ENCODE measurements at places on chromosomes 11 and 22.

GRCh38 chr22:39703091-39703490, 132.5 kb downstream of the CACNA1I start:
- DNase-seq, result no peak

GRCh38 chr11:118533769-118534729, 3.1 kb downstream of the TMEM25 start:
- DNase-seq, result no peak

DNA sequence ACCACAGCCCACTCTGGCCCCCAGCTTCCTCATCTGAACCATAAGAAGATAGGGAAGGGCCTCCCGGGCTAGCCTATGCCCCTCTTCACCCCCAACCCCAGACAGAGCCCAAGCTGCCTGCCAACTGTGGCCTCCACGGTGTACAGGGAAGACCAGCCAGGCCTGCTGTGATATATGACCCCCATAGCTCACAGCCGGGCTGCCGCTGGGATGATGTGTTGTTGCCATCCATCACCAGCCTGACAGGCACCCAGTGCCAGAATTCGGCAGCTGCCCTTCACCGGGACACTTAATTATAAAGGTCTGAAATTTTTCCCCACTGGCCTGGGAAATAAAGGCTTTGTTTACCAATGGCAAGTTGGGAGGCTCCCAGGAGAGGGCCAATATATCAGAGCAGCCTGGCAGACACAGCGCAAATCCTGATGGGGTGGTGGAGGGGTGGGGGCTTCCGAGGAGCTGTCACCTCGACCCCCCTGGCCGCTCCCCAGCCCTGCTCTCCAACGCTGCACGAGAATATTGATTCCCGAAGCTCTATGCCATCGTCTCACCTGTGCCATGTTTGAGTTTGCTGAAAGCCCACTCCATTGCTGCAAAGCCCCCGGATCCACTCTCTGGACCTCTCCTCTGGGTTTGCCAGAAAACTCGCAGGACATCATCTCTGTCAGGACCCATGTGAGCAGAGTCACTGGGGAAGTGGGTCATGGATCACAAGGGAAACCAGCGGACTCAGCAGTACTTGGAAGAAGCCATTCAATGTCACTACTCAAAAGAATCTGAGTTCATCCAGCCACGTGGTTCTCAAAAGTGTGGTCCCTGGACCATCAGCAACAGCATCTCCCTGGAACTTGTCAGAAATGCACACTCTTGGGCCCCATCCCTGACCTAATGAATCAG, 296.9 kb downstream of the MN1 start:
- DNase-seq, result no peak

DNA sequence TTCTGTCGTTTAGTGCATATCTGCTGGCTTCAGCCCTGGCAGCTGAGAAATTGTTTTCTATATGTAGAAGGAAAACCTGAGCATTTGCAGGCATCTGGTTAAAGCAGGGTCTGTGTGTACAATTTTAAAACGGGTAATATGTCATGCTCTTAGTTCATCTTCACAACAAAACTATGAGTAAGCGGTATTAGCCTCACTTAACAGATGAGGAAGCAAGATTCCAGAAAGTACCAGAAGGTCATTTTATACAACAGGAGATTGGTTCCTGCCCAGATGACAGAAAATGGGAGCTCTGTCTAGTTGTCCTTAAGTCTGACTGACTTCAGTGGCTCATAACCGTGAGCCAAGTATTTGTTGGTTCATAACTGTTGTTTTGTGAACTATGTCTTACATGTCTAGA, 1.1 kb downstream of the TIMM10B start:
- DNase-seq, result no peak

GRCh38 chr22:36036167-36036624, 7.6 kb upstream of the RBFOX2 start:
- no peak for DNase-seq

DNA sequence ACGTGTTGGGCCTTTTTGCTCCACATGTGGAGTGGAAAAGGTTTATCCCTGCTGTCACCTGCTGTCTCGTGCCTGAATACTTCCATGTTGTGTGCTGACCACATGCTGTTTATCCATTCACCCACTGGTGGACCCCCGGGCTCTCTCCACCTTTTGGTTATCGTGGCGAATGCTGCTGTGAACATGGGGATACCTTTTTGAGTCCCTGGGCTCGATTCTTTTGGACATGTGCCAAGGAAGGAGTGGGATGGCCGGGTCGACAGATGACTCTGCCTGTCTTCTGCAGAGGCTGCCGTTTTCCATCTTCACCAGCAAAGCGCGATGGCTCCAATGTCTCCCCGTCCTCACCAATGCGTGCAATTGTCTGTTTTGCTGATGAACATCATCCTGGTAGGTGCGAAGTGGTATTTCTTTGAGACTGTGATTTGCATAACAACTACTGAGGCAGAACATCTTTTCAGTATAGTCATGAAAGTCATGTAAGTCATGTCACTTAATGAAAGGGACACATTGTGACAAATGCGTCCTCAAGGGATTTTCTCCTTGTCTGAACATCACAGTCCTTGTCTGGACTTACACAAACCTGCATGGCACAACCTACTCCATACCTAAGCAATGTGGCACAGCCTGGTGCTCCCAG, 758.7 kb downstream of the BRD1 start:
- DNase-seq, result no peak

DNA sequence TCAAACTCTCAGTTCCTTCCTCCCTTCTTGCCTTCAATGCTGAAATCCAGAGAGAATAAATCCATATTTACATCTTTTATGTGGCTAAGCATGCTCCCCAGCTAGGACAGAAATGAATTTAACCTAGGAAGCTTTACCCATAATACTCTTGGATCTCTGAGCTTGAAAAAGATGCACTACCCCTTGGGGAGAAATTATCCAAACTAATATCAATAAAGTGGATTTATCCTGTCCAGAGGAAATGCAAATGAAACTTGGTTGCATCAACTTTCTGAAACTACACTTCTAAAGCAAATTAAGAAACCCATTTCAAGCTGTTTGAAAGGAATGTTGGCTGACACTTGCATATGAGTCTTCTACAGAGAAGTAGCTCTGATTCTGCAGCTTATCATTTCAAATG, 347.9 kb downstream of the TTC28 start:
- DNase-seq, result no peak

- DNase-seq, result no peak
These were observed 58.2 kb downstream of the OR10A6 start for GRCh38 chr11:7872890-7873289.

DNA sequence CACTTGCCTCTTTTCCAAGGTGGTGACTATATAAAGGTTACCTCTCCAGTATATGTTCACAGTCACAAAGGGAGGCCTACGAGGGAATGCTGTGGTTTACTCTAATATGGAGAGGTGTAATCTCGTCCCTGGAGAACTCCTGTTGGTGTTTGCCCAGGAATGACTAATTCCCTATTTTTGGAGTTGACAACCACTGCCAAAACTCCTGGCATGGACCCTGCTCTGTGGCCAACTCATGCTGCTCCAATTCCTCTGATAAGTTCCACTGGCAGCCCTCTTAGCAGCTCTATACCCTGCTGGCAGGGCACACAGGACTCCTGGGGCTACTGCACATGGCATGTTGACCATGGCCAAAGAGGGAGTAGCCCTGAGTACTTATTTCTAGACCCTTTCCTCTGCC, 418.7 kb upstream of the ANO5 start:
- DNase-seq, result no peak

DNA sequence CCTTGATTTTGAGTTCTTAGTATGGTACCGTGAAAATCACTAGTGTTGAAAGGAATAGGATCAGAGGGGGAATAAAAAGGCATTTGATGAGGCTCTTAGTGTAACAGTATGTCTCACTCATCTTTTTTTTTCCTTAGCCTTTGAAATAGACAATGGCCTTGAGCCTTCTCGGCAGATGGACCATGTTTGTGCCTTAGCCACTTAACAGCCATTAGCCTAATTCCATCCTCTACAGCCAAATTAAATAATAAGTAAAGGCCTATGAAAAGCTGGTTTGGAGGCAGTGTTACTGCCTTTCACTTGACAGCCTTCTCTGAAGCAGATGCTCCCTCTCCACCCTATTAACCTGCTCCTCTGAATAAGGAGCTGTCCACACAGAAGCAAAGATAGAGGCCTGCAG, 580.7 kb downstream of the NTM start:
- no peak for DNase-seq

DNA sequence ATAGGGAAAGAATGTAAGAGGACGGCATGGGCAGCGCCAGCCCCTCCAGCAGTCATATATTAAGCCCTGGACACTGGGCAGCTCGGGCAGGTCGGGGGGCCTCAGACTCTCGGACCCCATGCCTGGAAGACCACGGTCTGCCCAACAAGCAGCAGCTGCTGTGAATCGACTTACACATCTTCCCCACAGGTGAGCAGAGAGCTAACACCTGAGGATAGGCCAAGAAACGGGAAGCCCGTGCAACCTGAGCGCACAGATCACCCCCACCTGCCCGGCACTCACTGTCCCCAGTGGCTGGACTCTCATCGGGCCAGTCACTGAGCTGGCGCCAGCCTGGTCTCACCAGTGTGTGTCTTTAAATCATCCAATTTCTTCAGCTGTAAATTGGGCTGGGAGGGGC, 4.7 kb upstream of the TCF20 start:
- no peak for DNase-seq

- DNase-seq, result no peak
These were observed 42.1 kb downstream of the PAX6 start for GRCh38 chr11:31768749-31769640.
